ENCODE measurements at places on chromosomes 11 and 22.
A peak's percentile ranks its signal among the peaks of the same experiment; 100 is the strongest.

- no peak for DNase-seq
These were observed 55.9 kb upstream of the KIRREL3 start for GRCh38 chr11:127056338-127056971.

- no peak for DNase-seq
These were observed 379.3 kb downstream of the INSC start for GRCh38 chr11:15493921-15494620.

GRCh38 chr11:44979543-44980399, 29.1 kb upstream of the TP53I11 start:
- no peak for DNase-seq

GRCh38 chr22:35023692-35024363, 42.1 kb upstream of the ISX start:
- peak; percentile 59 for DNase-seq

DNA sequence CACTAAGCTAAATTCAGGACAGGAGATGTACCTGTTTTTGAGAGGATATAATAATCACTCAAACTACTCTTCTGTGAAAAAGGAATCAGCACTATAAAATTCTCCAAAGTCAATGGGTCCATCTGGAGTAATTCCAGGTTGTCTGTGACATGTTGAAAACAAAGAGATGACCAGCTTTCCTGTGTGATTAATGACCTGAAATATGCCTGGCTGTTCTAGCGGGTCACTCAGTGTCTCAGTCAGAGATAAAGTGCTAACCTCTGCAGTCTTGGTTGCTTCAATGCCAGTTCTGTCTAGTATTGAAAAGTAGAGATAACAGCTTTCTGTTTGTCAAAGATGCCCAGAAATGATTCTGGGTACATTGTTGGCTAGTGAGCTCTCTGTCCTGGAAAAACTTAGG, 722.6 kb upstream of the TENM4 start:
- no peak for DNase-seq

- DNase-seq, result no peak
These were observed 33.3 kb upstream of the BIRC3 start for GRCh38 chr11:102284008-102284407.

GRCh38 chr11:94728541-94728940, 39.6 kb upstream of the AMOTL1 start:
- DNase-seq, result peak; percentile 44

DNA sequence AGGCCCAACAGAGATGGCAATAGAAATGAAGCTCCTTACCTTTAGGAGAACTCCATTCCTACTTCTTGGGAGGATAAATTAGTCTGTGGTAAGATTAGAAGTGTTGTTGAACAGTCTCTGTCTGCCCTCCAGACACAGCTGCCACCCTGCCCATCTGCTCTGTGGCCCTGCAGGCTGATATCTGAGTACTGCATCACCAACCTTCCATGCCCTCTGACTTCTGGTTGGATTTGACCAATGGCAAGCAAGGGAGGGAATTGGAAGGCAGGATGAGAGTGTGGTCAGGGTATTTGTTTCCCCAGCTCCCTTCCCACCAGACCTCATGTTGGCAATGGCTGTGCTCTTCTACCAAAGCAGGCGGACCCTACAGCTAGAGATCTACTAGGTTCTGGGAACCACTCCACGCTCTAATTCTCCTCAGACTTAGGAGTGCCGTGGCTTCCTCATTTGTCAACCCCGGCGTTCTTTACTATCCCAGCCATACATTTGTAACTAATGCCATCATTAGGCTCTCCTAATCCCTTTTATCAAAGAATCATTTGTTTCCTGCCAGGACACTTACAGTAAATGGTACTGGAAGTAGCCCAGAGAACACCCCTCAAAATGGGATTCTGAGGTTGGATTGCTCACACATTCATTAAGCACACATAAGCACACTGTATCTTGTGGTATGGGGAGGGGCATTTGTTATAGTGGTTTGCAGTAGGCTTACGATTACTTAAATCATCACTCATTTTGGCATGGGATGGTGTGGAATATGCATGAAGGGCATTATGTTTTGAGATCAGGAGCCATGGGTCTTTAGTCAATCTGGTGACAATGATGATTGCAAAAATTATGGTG, 35.4 kb upstream of the CD44 start:
- peak; percentile 85 for DNase-seq

- DNase-seq, result no peak
These were observed 3.4 kb upstream of the CAPN5 start for GRCh38 chr11:77063407-77063806.

GRCh38 chr22:30566125-30566524, 8.3 kb downstream of the GAL3ST1 start:
- DNase-seq, result no peak

Measured in fibroblast of skin of right biceps (primary cell).